ENCODE measurements at places on chromosomes 12 and 14.

DNA sequence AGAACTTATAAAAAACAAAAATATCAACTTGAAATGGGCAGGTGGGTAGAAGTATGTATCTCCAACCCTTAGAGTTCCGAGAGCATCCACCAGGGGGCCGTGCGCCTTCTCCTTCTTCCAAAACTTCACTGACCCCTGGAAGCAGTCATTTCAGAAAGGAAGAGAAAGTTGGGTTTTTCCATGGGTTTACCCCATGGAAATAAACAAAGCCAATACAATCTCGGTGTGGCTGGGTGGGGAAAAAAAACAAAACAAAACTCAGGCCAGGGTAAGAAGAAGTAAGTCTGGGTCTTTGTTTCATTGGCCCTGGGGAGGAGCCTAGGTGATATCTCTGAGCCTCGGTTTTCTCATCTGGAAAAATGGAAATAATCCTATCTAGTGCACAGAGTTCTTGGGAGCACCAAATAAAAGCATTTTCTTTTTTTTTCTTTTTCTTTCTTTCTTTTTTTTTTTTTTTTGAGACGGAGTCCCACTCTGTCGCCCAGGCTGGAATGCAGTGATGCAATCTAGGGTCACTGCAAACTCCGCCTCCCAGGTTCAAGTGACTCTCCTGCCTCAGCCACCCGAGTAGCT, 33.6 kb upstream of the HNF1A start:
- DNase-seq: peak; percentile 70

- peak; percentile 20 for DNase-seq
These were observed at the start of gene GPRC5A for GRCh38 chr12:12891080-12891880. Gene GPRC5A, plus strand, starts transcription at chr12:12891562. Its CDS starts 16,688 bp downstream, at chr12:12908250.

GRCh38 chr14:72913809-72914208, 12.5 kb upstream of the DCAF4 start:
- no peak for DNase-seq

- no peak for DNase-seq
These were observed 26.9 kb downstream of the CLEC6A start for GRCh38 chr12:8482571-8483061.

GRCh38 chr14:54457609-54457996, 16.4 kb upstream of the CNIH1 start:
- DNase-seq: no peak

GRCh38 chr12:6618483-6619225, 11.5 kb upstream of the CHD4 start:
- no peak for DNase-seq

GRCh38 chr14:24915958-24916595, 133.9 kb downstream of the STXBP6 start:
- no peak for DNase-seq

- no peak for DNase-seq
These were observed 21.5 kb upstream of the ALDH2 start for GRCh38 chr12:111745211-111745610.

DNA sequence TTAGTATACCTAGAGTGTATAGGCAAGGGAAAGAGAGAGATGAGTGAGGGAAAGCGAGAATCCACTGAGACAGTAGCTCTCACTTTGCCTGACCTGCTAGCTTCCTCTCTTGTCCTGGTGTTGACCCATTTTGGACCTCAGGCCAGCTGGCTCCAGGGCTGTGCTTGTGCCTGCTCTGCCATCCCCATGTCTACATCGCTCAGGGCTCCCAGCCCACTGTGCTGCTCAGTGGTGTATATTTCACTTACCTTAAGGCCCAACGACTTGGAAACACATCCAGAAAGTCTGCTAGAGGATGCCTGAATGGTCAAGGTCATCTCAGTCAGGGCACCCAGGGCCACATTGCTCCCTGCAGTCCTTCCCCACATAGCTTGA, 964 bp upstream of the SERPINA4 start:
- no peak for DNase-seq

- no peak for DNase-seq
These were observed 50.0 kb downstream of the SPRING1 start for GRCh38 chr12:116687888-116688287.

DNA sequence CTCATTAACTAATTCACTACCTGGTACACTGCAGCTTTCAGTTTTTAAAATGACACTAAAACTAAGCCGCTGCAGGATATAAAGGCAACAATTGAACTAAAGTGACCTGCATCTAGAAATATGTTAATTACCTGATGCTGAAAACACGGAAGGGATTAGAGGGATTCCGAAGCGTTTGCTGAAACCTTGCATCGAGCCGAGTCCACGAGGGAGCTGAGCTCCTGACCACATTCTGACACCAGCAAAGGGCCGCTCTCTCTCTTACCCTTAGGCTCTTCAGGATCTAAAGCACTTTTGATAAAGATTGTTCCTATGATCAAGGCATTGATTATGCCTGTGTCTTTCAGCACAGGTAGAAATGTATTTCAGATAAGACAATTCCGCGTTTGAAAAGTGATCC, 59.5 kb upstream of the CDKN3 start:
- no peak for DNase-seq

DNA sequence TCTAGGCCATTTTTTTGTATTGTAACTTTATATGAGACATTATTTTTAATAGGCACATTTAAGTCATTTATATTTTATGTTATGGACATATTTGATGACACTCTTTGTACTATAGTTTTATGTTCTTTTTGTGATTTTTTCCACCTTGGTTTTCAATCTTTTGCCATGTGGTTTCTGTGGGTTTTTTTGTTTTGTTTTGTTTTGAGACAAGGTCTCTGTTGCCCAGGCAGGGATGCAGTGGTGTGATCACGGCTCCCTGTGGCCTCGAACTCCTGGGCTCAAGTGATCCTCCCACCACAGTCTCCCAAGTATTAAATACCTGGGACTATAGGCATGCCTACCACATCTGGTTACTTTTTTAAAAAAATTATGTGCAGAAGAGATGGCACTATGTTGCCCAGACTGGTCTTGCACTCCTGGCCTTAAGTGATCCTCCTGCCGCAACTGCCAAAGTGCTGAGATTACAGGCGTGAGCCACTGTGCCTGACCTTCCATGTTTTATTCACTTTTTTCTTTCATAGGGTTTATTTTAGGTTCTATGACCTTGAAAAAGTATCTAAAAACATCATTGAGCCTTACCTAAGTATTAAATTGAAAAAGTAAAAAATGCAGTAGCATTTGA, 16.3 kb downstream of the MSRB3 start:
- DNase-seq: no peak

DNA sequence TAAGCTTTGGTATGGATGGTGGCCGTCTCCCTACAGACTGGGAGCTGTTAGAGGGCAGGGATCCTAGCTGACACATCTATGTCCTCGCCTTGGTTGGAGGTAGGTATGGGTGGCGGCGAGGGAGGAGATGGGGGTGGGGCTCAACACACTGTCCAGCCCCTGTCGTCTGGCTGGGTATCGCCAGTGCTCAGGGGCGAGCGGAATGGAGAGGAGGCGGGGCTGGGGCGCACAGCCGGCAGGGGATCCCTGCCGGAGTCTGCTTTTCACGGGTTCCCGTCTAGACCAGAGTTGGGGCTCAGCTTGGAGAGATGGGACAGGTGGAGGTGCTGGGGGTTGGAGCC, 16.1 kb downstream of the TAMALIN start:
- no peak for DNase-seq

DNA sequence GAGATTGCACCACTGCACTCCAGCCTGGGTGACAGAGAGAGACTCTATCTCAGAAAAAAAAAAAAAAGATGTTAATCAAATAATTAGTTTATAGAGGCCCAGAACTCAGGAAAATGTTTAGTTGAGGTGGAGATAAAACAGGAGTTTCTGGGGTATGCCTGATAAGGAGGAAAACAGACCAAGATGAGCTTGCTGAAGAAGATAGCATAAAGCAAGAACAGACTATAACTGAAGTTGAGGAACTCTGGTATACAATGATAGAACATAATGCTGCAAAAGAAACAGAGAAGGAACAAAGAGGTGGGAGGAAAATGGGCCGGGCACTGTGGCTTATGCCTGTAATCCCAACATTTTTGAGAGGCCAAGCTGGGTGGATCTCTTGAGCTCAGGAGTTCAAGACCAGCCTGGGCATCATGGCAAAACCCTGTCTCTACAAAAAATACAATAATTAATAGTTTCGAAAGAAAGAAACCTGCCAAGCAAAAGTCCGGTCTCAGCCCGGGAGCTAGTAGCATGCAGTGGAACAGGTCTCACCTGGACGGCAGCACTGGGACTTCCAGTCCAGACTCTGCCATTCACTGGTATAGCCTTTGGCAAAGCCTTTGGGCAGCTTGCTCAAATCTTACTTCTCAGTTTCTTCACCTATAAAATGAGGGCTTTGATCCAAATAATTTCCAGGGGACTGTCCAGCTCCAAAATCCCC, 25.4 kb downstream of the SLC35E3 start:
- DNase-seq: no peak

DNA sequence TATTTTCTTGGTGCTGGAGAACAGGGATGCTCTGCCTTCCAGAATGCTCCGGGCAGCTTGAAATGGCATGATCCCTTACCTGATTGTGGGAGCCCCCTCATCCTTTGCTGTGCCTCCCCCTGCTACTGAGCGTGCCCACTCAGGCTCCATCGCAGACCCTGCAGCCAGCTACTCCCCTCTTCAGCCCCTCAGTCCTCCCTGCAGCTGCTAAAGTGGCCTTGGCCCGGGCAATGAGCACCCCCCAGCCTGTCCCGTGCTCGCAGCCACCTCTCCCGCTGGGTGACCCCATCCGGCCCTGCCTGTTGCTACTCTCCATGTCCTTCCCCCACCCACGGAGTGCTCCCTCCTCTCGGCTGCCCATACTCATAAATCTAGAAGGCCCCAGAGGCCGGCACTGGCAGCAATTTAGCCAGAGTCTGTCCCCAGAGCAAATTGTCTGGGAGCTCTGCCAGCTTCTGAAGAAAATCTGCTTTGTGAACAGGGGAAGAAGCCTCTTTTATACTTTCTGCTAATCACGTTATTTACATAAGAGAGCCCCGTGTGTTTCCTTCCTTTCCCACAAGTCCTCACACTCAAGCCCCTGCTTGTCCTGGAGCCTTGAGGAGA, 143.7 kb upstream of the FRMD6 start:
- DNase-seq: no peak
